Sciatic nerve (tissue), 2 donors: ENCODE measurements at places on chromosomes 7 and 10. TPM values are rescaled to one million over a fixed set of nuclear protein-coding genes. Genes with fewer than 3 reads are reported as not detected.

GRCh38 chr7:2736411-2736914, 48.5 kb downstream of the AMZ1 start:
- DNase-seq = peak; percentile 51

DNA sequence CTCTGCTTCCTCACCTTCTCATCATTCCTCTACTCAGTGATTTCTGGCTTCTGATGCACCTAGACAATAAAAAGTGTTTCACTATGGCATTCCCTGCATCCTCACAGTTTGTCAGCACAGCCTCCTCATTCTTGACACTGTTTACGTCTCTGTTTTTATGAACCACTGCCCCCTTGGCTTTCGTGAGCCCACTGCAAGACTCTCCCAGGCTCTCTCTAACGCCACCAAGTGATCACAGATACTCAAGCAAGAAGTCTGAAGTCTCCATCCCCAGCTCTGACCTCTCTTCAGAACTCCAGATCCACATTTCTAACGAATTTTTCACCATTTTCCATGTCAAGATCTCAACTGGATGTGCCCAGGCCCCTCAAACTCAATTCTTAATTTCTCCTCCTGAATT, 8.9 kb downstream of the SLC16A9 start:
- no peak for DNase-seq

DNA sequence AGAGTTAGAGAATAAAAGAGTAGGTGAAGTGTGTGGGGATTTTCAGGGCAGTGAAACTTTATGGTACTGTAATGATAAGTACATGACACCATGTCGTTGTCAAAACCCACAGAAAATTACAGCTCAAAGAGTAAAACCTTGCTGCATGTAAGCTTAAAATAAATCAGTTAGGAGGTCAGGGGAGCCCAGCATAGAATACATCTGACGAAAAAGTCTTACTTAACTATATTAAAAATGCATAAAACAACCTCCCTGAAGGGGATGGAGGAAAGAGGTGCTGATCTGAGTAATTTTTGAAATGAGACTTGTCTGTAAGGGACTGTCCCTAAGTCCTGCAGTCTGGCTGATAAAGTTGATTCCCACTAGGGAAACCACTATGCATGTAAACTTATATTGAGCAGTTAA, 49.8 kb upstream of the AKR1E2 start:
- DNase-seq = no peak

- DNase-seq = no peak
These were observed 78.3 kb downstream of the MICALL2 start for GRCh38 chr7:1380821-1381580.

The IFIT1B gene
- total RNA-seq = 6.3 TPM

The PLXDC2 gene
- 118 TPM for total RNA-seq
